GM12878 (cell line): ENCODE measurements at places on chromosomes 6 and 20. TPM values are rescaled to one million over a fixed set of nuclear protein-coding genes. Genes with fewer than 3 reads are reported as not detected.

TP53TG5 gene
- not detected in 2 replicates for total RNA-seq

MPC1 gene
- 51.6 and 55.0 TPM in 2 replicates for total RNA-seq

TRIM10 gene
- total RNA-seq = not detected in 2 replicates

SPAG4 gene
- 4.1 and 5.5 TPM in 2 replicates for total RNA-seq

KHDRBS2 gene
- total RNA-seq = not detected in 2 replicates

NNAT gene
- total RNA-seq = not detected in 2 replicates

DDRGK1 gene
- total RNA-seq = 40.2 and 55.2 TPM in 2 replicates

STMND1 gene
- not detected in 2 replicates for total RNA-seq

SAPCD1 gene
- total RNA-seq = 8.6 and 13.0 TPM in 2 replicates

IL20RA gene
- total RNA-seq = 0.08 TPM in 1 of 2 replicates, not detected in the other

MLIP gene
- total RNA-seq = not detected in 2 replicates

KCNG1 gene
- total RNA-seq = not detected in 2 replicates

PSMA7 gene
- total RNA-seq = 348 and 359 TPM in 2 replicates

MEP1A gene
- total RNA-seq = not detected in 2 replicates

FOXC1 gene
- total RNA-seq = 1.5 and 1.7 TPM in 2 replicates

CDSN gene
- total RNA-seq = not detected in 2 replicates

KCNK5 gene
- total RNA-seq = 3.8 and 4.2 TPM in 2 replicates
